ENCODE measurements at places on chromosomes 5 and 9. TPM values are rescaled to one million over a fixed set of nuclear protein-coding genes. Genes with fewer than 3 reads are reported as not detected.

PCDHB3 gene
- total RNA-seq = not detected

ASS1 gene
- 12.4 TPM for total RNA-seq

PCDHGA5 gene
- total RNA-seq = 0.05 TPM

TNC gene
- total RNA-seq = 0.12 TPM

GRM6 gene
- not detected for total RNA-seq

PAXX gene
- 76.8 TPM for total RNA-seq

FOXD1 gene
- 0.12 TPM for total RNA-seq

ANKRD34B gene
- total RNA-seq = not detected

PCDHAC1 gene
- not detected for total RNA-seq

DMAC1 gene
- total RNA-seq = 52.1 TPM

EIF4E1B gene
- total RNA-seq = not detected

GRCh38 chr9:87570000-87570908 lies 72.6 kb downstream of the DAPK1 start:
- no peak for DNase-seq
- peaks cover 2% of the 10 kb centered on the region for H3K27me3 ChIP-seq
- H3K4me1 ChIP-seq = no peaks in the 10 kb centered on the region
- no peak overlapping the region for H3K4me3 ChIP-seq

- no peak overlapping the region for H3K27ac ChIP-seq
- no peak overlapping the region for H3K4me3 ChIP-seq
- no peaks in the 10 kb centered on the region for H3K36me3 ChIP-seq
- H3K4me1 ChIP-seq = no peaks in the 10 kb centered on the region
- no peaks in the 10 kb centered on the region for H3K27me3 ChIP-seq
- DNase-seq = no peak
These were observed 12.0 kb upstream of the RXRA start for GRCh38 chr9:134314039-134314949.

GRCh38 chr9:95834281-95834907 lies 41.1 kb upstream of the ERCC6L2 start:
- H3K27ac ChIP-seq = no peak overlapping the region
- peaks cover 2% of the 10 kb centered on the region for H3K36me3 ChIP-seq
- no peak overlapping the region for H3K4me3 ChIP-seq
- H3K27me3 ChIP-seq = no peaks in the 10 kb centered on the region
- H3K4me1 ChIP-seq = no peaks in the 10 kb centered on the region

DNA sequence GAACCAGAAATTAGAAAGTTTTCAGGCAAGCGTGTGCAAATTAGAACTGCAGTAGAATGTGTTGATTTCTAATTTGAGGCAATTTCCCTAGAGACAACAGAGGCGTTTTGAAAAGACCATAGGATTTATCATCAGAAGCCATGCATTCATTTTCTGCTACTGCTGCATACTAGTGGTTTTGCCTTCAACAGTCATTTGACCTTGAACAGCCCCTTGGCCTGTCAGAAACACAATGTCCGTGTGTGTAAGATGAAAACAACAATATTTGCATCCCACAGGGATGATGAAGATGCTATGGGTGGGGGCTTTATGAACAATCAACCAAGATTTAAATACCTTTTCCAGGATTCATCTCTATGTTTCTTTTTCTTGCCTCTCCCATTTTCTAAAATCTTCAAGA lies 73.7 kb downstream of the PDE4D start:
- H3K36me3 ChIP-seq = no peaks in the 10 kb centered on the region
- no peaks in the 10 kb centered on the region for H3K4me1 ChIP-seq
- no peak for DNase-seq

GRCh38 chr5:159620853-159621540 lies 290.7 kb upstream of the IL12B start:
- no peak overlapping the region for H3K27ac ChIP-seq
- H3K4me1 ChIP-seq = no peaks in the 10 kb centered on the region
- no peak for DNase-seq
- H3K27me3 ChIP-seq = peaks cover 8% of the 10 kb centered on the region
- no peaks in the 10 kb centered on the region for H3K36me3 ChIP-seq

DNA sequence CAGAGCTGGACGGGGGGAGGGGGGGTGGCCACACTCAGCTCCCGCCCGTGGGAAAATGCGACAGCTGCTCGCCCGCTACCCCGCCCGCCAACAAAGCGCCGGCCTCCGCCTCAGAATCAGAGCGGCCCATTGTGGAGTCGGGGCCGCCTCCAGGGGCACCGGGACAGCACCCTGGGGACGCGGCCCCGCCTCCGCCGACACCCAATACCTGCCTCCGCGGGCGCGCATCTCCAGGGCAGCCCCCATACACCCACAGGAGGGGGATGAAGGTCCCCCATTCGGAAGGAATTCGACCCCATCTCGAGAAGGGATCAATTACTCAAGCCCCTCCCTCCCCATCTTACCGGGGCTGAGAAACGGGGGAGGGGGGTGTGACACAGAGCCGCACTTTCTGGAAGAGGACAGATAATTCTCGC lies 1.3 kb downstream of the NOTCH1 start:
- H3K4me1 ChIP-seq = peaks cover 46% of the 10 kb centered on the region
- peak overlapping the region; percentile 94 for H3K4me3 ChIP-seq
- peaks cover 26% of the 10 kb centered on the region for H3K36me3 ChIP-seq
- no peaks in the 10 kb centered on the region for H3K27me3 ChIP-seq

DNA sequence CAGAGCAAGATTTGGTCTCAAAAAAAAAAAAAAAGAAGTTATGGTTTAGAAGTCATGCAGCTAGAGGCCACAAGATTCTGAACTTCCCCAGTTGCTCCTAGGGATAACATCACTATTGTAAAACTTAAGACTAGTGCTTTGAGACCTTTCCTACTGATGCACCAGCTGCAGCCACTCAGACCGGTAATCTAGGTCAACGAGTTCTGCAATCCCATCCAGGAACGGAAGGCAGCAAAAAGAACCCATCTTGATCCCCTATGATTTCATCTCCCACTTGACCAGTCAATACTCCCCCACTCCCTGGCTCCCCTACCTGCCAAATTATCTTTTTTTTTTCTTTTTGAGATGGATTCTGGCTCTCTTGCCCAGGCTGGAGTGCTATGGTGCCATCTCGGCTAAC lies 46.9 kb upstream of the TTC39B start:
- no peaks in the 10 kb centered on the region for H3K27me3 ChIP-seq
- H3K4me1 ChIP-seq = peaks cover 14% of the 10 kb centered on the region
- no peak overlapping the region for H3K4me3 ChIP-seq
- H3K36me3 ChIP-seq = no peaks in the 10 kb centered on the region
- no peak overlapping the region for H3K27ac ChIP-seq
- no peak for DNase-seq

DNA sequence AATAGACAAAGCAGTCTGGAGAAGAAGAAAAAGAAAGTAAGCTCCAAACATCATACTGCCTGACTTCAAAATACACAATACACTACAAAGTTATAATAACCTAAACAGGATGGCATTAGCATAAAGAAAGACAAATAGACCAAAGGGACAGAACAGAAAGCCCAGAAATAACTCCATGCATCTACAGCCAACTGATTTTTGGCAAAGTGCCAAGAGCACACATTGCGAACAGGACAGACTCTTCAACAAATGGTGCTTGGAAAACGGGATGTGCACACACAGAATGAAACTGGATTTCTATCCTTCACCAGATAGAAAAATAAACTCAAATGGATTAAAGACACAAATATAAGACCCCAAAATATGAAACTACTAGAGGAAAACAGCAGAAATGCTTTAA lies 66.6 kb upstream of the SPATA31E1 start:
- H3K36me3 ChIP-seq = no peaks in the 10 kb centered on the region
- H3K4me1 ChIP-seq = peaks cover 18% of the 10 kb centered on the region
- no peak for DNase-seq
- no peak overlapping the region for H3K4me3 ChIP-seq

DNA sequence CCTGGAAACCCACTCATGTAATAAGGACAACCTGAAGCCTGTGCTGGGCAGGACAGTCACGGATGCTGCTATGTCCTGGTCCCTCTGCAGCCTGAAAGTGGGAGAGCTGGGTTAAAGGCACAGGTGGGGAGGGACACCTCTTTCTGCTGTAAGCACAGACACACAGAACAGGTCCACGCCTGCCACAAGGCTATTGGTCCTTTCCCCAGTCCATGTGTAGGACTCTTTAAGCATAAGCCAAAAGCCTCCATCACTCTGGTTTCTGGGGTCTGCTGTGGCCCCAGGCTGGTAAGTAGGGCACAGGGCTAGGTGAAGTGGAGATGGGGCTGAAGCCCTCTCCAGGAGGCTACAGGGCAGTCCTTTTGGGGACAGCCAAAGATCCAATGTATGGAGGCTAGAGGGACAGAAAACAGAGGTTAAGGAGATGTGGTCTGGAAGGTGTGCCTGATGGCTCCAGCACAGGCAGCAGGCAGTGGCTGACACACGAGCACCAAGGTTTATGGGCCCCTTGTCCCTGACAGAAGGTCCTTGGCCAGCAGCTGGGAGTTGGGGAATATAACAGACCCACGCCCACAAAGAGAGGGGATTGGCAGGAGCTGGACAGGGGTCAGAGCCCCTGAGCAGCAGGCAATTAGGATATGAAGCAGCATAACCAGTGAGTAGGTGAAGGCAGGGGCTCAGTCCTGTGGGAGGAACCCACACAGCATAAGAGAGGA lies 203.6 kb upstream of the MVB12B start:
- H3K27ac ChIP-seq = no peak overlapping the region
- peaks cover 16% of the 10 kb centered on the region for H3K27me3 ChIP-seq
- no peak for DNase-seq

DNA sequence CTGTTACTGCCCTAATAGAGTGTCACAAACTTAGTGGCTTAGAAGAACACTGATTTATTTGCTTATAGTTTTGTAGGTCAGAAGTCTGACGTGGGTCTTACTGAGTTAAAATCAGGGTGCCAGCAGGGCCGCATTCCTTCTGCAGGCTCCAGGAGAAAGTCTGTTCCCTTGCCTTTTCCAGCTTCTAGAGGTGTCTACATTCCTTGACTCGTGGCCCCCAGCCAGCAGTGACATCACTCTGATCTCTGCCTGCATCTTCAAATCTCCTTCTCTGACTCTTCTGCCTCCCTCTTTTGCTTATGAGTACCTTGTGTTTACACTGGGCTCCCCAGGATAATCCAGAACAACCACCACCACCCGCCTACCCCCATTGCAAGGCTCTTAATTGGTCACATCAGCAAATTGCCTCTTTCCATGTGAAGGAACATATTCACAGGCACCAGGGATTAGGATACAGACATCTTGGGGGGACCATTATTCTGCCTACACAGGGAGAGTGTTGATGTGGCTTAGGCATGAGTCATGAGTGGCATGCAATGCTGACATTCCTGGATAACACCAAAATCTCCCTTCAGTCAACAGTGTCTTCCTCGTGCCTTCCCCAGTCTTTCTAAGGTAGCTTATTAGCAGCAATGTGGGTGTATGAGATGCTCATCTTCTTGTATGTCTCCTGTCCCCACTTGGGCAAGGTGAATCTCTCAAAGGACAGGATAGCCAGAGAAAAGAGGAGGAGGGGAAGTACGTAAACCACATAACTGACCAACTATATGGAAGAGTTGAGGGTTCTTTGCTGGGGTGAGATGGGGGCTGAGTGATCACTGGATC lies 24.4 kb downstream of the CYFIP2 start:
- no peak for DNase-seq
- peak overlapping the region; percentile 68 for H3K27ac ChIP-seq
- peaks cover 79% of the 10 kb centered on the region for H3K4me1 ChIP-seq
- no peak overlapping the region for H3K4me3 ChIP-seq
- H3K27me3 ChIP-seq = no peaks in the 10 kb centered on the region

DNA sequence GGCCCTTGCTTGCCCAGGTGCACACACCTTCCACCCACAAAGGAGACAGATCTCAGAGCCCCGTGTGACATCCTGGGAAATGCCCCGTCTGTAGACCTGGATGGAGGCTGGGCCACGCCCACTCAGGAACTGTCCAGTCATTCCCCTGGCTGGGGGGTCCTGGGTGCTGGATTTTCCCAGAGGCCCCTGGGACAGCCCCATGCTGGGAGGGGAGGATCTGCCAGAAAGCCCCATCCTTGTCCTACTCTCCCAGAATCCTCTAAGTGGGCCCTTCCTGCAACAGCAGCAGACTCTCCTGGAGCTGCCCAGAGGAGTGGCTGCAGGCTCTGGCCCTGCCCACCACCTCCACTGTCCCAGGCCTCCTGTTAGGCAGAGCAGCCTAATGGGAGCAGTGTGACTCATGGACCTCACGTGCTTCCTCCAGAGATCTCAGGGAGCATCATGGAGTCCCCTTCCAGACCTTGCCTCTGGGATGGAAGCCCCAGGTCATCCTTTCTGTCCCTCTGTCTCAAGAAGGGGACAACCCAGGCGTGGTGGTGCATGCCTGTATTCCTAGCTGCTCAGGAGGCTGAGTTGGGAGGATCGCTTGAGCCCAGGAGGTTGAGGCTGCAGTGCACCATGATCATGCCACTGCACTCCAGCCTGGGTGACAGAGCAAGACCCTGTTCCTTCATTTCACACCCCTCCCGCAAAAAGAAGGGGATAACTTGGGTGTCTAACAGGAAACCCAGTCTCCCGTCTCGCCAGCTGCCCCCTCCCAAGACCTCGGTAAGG lies 51.7 kb downstream of the JADE2 start:
- no peak overlapping the region for H3K4me3 ChIP-seq
- peak; percentile 18 for DNase-seq
- H3K36me3 ChIP-seq = peaks cover 34% of the 10 kb centered on the region
- H3K27me3 ChIP-seq = no peaks in the 10 kb centered on the region
- peaks cover 15% of the 10 kb centered on the region for H3K4me1 ChIP-seq
- peak overlapping the region; percentile 74 for H3K27ac ChIP-seq

- H3K36me3 ChIP-seq = no peaks in the 10 kb centered on the region
- DNase-seq = no peak
- H3K27me3 ChIP-seq = no peaks in the 10 kb centered on the region
These were observed 10.9 kb downstream of the ACTL7B start for GRCh38 chr9:108844856-108845255.

DNA sequence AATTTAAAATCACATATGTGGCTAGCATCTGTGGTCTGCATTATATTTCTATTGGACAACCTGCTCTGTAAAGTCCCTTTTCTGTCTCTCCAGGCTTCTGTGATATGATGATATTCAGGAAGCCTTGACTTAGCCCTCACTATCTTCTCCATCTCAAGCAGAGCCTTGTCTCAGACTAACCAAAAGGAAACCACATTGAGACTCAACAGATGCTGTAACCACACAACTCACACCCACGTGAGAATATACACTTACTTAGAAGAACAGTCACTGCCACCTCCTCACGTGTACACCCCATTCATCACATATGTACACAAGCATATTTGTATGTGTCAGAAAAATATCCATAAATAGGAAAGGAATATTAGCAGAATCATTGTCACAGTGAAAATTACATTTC lies 33.6 kb downstream of the HTR4 start:
- H3K27ac ChIP-seq = no peak overlapping the region
- DNase-seq = peak; percentile 6
- no peaks in the 10 kb centered on the region for H3K36me3 ChIP-seq
- H3K4me3 ChIP-seq = no peak overlapping the region

- peaks cover 2% of the 10 kb centered on the region for H3K4me1 ChIP-seq
- H3K27me3 ChIP-seq = peaks cover 28% of the 10 kb centered on the region
- H3K4me3 ChIP-seq = no peak overlapping the region
These were observed 653 bp downstream of the LHX3 start for GRCh38 chr9:136204145-136204805.

- H3K4me3 ChIP-seq = no peak overlapping the region
- H3K27ac ChIP-seq = no peak overlapping the region
- DNase-seq = no peak
- H3K27me3 ChIP-seq = no peaks in the 10 kb centered on the region
- peaks cover under 1% of the 10 kb centered on the region for H3K4me1 ChIP-seq
These were observed 34.0 kb downstream of the RXRA start for GRCh38 chr9:134360180-134360759.
